Kasumi-1 (cell line): ENCODE measurements at places on chromosomes 7 and 10.

GRCh38 chr10:3902054-3902808 is 117.2 kb upstream of the KLF6 start:
- no peak for DNase-seq

DNA sequence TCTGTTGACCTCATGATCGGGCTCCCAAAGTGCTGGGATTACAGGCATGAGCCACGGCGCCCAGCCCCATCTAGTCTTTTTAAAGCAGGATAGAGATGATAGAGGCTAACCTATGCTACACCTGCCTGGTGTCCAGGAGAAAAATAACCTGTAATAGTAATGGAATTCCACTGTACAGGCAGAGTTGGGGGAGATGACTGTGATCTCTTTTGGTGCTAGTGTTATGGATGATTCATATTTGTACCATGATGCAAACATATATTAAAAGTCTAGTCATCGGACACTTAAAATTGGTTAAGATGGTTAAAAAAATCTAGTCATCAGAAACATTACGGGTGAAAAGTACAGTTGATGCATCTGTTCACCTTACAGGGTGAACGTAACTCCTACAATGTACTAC is 6.1 kb upstream of the SAR1A start:
- DNase-seq = no peak

DNA sequence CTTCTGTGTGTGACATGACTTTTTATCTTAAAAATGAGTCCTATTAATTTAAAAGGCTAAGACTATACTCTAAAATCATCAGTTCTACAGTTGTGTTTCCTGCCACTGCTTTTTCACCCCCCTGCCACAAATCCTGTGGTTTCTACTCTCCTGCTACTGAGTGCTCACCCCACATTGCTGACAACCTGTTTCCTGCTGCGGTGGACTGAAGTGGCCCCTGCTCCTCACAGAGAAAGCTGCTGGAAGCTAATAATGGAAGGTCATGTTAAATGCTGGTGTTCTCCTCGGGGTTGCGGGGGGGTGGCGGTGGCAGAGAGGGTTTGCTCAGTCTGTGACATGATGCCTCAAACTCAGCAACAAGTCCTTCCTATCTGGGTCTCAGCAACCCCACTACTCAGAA is 113.2 kb upstream of the INHBA start:
- peak; percentile 99 for DNase-seq

GRCh38 chr7:43700059-43700501 is 29.2 kb downstream of the COA1 start:
- peak; percentile 80 for DNase-seq

DNA sequence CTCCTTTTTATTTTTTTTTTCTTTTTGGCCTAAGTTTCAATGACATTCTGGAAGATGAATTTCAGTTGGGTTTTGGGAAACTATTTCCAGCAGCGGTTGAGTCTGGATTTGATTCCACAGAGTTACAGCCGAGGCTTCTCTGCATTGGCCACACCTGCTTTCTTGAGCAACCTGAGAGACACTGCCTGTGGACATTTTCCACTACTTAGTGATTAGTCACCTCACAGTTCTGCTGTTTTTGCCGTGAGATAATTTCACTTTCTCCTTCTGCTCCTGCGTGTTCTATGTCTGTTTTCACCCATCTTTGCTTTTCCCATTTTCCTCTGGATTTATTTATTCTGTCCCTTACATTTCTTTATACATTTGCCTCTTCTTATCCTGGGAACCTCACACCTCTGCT is 243.0 kb downstream of the BICC1 start:
- no peak for DNase-seq

DNA sequence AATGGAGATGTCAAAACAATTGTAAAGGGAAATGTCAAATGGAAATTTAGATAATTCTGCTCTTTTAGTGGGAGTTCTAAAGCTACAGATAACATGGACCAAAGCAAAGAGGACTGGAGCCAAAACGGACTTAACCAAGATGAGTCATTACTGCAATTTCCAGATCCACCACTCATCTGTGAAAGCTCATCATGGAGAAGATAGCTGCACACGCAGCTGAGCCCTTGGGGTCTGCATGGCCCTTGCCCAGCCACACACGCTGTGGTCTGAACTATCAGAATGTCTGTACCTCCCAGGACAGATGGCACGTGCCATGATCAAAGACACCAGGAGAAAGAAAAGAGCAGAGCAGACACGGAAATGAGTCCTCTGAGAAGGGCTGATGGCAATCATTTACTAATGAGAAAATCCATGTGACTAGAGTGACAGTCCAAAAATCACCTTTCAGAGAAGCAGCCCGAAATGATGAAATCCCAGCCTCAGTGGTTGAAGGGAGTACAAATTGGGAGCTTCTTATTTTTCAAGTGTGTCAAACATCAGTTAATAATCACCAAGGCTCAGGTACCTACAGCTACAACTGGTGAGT is 177.9 kb upstream of the MGMT start:
- DNase-seq = no peak

- no peak for DNase-seq
Observed at GRCh38 chr7:2301511-2301863, 12.8 kb downstream of the SNX8 start.

- no peak for DNase-seq
Observed at GRCh38 chr7:75608451-75609122, 116.5 kb downstream of the SPDYE5 start.
